ENCODE measurements at places on chromosomes 2 and 18.

- DNase-seq, result no peak
Observed at GRCh38 chr2:232120911-232121310, 159.4 kb downstream of the DIS3L2 start.

DNA sequence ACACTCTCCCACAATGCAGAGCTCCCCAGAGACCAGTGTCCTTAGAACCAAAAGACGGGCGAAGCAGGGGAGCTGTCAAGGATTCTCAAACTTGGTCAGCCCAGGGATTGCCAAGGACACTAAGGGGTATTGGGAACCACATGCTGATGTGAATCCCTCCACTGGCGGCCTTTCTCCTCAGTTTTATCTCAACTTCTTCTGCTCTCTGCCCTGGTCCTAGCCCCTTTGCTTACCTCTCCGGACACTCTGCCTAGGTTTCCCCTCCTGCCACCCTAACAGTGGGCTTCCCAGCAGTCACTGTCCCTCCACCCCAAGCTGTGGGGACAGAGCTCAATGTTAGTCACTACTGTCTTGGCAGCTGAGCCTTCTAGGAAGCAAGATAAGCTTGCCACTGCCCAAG is 61.1 kb downstream of the POLR1A start:
- DNase-seq, result no peak

DNA sequence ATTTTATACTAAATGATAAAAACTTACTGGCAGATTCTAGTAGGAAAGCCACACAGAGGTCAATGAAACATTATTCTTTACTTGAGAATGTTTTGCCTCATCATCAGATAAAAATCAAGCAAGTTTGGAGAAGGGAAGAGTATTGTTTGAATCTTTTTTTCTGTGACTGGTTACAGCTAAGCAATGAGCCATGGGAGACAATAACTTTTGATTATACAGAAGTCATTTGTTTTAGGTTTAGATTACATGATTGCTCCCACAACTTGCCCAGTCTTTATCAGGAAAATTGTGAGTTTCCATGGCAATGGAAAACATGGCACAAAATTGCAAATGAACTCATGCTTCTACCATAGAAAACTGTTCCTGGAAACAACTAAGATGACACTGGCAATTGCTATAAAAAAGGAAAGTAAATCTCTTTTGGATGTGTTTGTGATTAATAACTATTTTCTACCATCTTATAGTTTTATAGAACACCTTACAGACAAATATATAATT is 476.8 kb downstream of the MBD2 start:
- no peak for DNase-seq

- DNase-seq, result no peak
Observed at GRCh38 chr2:158755310-158756087, 39.6 kb upstream of the DAPL1 start.

DNA sequence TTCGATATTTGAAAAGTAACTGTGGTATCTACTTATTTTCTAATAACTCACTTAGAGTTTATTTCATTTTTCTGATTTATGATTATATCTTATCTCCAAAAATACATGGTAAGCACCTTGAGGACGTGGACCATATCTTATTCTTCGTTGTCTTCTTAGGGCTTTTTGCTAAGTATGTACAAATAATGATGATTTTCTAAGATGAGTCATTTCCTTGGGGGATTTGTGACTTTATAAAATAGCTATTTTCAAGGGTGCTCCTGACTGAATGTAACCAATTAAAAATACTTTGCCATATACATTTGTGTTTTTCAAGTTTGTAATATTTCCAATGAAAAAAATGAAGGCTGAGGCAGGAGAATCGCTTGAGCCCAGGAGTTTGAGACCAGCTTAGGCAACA is 56.3 kb downstream of the GREB1L start:
- DNase-seq, result no peak

GRCh38 chr18:62119884-62120283 is 67.0 kb downstream of the PIGN start:
- DNase-seq, result no peak

- no peak for DNase-seq
Observed at GRCh38 chr2:152467677-152468410, 132.9 kb downstream of the FMNL2 start.

GRCh38 chr2:197897960-197898678 is 93.7 kb downstream of the PLCL1 start:
- DNase-seq, result no peak
